Activated CD4-positive, alpha-beta T cell treated with anti-CD3 and anti-CD28 coated beads, Interleukin-2, Interleukin-6, amounts not matched to agents 100 ng/mL and 50 ng/mL, durations not matched to agents 16 hours and 8 hours (primary cell): ENCODE measurements at places on chromosomes 2 and 18.

- DNase-seq = no peak
Measured at GRCh38 chr2:192070099-192070498, 124.6 kb downstream of the TMEFF2 start.

GRCh38 chr2:195575016-195575415, 82.0 kb upstream of the SLC39A10 start:
- no peak for DNase-seq

DNA sequence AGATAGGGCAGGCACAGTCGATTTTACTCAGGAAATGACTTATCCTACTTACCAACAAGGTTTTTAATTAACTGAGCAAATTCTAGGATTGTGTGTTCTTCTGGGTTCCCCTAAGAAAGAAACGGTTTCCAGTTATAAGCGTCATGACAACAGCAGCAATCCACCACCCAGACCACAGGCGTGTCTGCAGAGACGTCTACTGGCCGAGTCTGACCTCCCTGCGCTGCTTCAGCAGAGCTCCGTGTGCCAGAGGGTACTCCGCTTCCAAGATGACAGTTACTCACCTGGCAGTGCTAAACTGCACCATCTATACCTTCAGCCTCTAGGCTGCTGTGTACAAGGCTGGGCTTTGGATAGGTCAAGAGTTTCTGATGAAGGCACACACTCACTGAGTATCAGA, 95.4 kb downstream of the UXS1 start:
- no peak for DNase-seq

- DNase-seq = no peak
Measured at GRCh38 chr2:11396467-11397445, 52.3 kb upstream of the ROCK2 start.

- no peak for DNase-seq
Measured at GRCh38 chr2:173496746-173497145, 142.1 kb downstream of the CDCA7 start.

- DNase-seq = no peak
Measured at GRCh38 chr2:538646-539045, 138.6 kb downstream of the TMEM18 start.

- no peak for DNase-seq
Measured at GRCh38 chr2:178195390-178196166, 1.3 kb downstream of the OSBPL6 start.

DNA sequence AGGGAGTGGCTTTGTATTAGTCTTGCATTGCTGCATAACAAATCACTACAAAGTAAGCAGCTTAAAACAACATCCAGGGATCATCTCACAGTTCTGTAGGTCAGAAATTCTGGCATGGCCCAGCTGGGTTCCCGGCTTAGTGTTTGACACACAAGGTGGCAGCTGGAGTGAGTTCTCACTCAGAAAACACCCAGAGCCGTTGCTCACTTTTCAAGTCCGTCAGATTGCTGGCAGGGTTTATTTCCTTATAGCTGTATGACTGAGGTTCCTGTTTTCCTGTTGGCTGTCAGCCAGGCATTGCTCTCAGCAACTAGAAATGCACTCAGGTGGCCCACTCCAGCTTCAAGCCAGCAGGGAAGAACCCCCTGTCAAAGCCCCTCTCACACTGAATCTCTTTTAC, 324.1 kb downstream of the CCDC178 start:
- no peak for DNase-seq

DNA sequence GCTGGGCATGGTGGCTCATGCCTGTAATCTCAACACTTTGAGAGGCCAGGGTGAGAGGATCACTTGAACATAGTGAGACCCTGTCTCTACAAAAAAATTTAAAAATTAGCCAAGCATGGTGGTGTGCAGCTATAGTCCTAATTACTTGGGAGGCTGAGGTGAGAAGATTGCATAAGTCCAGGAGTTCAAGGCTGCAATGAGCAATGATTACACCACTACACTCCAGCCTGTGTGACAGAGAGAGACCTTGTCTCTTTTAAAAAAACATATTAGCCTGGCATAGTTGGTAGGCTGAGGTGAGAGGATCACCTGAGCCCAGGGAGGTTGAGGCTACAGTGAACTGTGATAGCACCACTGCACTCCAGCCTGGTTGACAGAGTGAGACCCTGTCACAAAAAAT, 13.7 kb downstream of the TRAPPC8 start:
- DNase-seq = no peak

GRCh38 chr18:79952996-79953559, 1.6 kb upstream of the SLC66A2 start:
- DNase-seq = no peak

DNA sequence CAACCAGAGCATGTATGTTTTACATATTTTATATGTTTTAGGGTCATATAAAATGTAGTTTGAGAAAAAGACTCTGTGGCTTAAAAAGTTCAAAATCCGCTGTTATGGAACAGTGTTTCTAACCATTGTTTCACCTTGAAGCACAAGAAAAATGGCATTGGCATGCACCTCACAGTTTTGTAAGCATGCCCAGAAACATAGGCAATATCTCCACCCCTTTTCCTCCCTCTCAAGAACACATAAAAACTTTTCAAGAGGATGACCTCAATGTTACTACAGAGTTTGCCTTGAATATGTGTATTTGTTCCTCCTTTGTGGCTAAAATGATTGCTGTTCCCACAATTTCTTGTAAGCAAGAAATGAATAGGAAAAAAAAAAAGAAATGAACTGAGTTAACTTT, 29.3 kb upstream of the SLC40A1 start:
- DNase-seq = no peak

GRCh38 chr18:77209587-77209986, 40.1 kb upstream of the GALR1 start:
- DNase-seq = no peak

GRCh38 chr18:11512096-11513025, 97.0 kb upstream of the SLC35G4 start:
- no peak for DNase-seq

- DNase-seq = no peak
Measured at GRCh38 chr2:99618579-99619097, 128.8 kb upstream of the REV1 start.
